ENCODE measurements at places on chromosomes 5 and 9.

DNA sequence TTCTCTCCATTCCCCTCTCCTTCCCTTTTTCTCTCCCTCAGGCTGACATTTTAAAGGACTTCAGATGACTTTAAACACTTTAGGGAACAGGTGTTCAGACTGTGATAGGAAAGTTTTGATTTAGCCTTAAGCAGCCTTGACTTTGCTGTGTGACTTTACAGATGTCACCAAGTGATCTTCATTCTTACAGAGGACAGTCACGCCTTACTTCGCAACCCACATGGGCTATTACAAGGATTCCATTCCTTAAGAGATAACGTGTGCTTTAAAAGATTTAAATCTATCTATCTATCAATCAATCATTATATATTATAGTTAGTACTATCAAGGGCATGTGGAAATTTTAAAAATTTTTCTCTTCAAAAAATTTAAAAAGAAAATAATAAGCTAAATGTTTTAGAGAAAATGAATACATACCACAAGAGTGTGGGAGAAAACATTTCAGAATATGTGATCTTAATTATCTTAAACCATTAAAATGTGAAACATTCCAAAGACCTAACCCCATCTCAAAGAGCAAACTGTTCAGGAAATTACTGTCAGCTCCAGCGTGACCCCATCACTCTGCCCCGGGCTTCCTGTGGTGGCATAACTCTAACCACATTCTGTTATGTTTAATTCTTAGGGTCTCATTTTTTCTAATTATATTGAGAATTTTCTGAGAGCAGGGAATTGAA is 530.5 kb downstream of the SEMA5A start:
- DNase-seq, result no peak

- DNase-seq, result no peak
Observed at GRCh38 chr5:122704247-122705036, 70.4 kb upstream of the SNX2 start.

GRCh38 chr9:92196909-92197308 is 81.7 kb upstream of the SPTLC1 start:
- no peak for DNase-seq

GRCh38 chr9:134360180-134360759 is 34.0 kb downstream of the RXRA start:
- DNase-seq, result no peak

- no peak for DNase-seq
Observed at GRCh38 chr5:140111011-140111858, 2.7 kb upstream of the PURA start.
